M059J (cell line): ENCODE measurements at places on chromosomes 2 and 18.
A peak's percentile ranks its signal among the peaks of the same experiment; 100 is the strongest.

DNA sequence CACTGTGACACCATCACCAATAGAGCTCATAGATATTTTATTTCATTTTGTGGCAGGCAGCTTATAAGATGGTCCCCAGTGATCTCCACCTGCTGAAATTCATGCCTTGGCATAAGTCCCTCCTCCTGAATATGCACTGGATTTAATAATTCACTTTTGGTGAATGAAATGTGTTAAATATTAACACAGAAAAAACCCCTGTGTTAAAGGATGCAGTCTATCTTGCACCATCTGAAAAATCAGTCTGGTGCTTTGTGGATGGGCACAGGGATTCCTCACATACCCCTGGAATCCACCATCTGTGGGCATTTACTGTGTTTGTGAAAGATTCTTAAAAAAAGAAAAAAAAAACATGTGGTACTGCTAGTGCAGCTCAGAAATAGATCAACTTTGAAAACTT, 26.1 kb upstream of the WIPF1 start:
- DNase-seq, result no peak

DNA sequence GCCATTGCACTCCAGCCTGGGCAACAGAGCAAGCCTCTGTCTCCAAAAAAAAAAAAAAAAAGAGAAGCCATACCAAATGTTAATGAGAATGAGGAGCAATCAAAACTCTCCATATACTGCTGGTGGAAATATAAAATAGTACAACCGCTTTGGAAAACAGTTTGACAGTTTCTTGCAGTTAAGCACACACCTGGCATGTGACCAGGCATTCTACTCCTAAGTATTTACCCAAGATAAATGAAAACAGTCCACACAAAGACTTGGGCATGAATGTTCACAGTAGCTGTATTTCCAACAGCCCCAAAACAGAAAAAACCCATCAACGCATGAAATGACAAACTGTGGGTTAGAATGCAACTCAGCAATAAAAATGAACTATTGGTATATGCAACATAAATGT, 76.0 kb upstream of the ST8SIA5 start:
- peak; percentile 14 for DNase-seq

DNA sequence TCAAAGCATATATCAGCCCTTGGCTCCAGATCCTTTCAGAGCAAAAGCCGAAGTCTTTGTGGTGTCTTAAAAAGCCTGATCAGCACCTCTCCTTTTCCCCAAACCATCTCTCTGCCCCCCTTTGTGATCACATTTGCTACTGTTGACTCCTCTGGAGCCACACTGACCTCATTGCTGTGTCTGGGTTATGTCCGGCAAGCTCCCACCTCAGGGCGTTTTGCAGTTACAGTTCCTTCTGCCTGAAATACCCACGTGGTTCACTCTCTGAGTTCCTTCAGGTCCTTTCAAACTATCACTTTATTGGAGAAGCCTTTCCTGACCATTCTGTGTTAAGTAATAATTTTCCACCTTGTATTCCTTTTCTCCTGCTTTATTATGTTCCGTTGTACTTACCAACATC, 11.8 kb downstream of the C2orf69 start:
- DNase-seq, result peak; percentile 67

- DNase-seq, result no peak
These were observed 347.1 kb downstream of the TXNL1 start for GRCh38 chr18:56291294-56291693.

DNA sequence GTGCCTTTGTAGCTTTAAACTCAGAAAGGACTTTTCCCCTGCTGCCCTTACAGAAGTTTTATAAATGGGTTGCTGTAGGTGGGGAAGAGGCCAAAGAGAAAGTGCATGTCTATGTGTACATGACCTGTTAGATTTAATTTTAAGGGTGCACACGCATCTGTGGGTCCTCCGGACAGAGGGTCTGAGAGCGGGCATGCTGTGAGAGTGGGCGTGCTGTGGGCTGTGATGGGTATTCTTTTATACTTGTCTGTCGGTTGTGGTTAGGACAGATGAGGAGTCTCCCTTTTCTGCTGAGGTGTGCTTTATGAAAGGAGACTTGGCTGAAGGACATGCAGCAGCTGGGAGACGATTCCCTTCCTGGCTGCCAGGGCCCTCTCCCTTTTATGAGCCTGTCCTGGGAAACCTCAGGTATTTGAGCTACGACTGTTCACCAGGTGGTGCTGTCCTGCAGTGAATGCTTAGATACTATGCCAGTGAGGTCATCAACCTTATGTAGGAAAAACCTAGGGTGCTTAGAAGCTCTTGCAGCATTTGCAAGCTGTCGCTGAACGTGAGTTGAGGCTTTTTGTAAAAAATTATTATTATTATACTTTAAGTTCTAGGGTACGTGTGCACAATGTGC, 67.5 kb downstream of the TANC1 start:
- DNase-seq, result peak; percentile 78

DNA sequence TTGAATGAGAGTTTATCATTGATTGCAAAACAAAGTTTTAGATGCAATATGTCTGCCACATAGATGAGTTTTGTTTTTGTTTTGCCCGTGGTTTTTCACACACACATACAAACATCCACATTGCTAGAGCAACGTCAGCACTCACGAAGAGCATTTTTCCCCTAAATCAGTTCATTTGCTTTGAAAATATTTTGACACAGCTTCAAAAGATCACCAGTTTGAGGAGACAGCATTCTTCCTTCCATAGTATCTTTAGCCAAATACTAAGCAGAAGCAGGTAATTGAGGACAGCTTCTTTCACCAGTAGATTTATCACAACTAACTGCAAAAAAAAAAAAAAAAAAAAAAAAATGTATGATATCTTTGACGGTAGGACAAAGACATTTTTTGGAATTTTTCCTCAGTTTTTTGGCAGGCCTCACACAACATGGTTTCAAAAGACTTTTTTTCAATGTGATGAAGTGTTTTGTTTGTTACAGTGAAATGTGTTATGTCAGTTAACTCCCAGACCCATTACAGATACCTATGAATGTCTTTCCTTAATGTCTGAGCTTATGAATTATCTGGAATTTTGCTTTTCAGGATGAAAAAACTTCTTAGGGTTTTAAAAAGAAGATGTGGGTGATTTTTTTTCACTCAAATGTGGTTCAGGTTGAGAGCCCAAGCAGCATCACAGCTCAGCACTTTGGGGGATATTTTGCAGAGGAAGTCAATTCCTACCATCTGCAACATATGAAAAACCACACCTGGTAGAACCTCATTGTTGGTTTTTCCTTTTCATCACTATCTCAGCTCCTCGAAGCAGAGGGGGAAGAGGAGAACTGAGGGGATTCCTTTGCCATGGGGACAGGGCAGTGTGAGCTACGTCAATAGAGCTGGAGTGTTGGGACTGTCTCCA, 31.6 kb downstream of the AOX1 start:
- DNase-seq, result no peak

DNA sequence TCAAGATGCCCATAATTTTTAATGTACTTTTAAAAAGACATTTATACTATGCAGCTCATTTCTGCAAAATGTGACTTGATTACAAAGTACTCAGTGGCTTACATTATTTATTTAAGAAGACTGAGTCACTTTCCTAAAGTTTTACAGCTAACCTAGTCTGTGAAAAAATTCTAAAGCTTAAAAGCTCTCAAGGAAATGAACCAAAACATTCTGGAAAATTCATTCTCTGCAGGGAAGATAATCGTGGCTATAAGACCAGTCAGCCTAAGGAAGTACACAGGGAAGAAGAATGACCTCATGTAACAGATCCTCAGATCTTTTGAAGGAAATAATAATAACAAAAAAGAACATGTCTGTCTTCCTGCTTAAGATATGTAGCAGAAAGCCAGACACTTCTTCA, 232.1 kb upstream of the STK17B start:
- peak; percentile 60 for DNase-seq

GRCh38 chr2:10761591-10761990, 40.2 kb downstream of the ATP6V1C2 start:
- DNase-seq, result no peak

DNA sequence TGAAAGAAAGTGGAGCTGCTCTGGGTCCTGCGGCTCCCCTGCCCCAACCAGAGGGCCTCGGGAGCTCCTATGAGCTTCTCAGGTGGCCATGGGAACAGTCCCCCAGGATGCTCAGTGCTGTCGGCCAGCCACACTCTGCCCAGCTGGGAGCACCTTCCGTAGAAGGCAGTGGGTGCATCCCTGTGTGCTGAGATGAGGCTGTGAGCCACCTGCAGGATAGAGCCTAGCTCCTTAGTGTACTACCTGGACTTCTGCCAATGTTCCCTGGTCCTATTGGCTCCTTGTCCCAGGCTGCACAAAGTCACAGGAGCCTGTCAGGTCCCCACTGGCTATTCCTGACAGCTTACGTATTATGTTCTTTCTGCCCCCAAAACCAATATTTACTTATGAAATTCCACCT, 16.1 kb downstream of the PRELID3A start:
- DNase-seq, result no peak

GRCh38 chr2:164903204-164903603, 52.1 kb downstream of the SLC38A11 start:
- DNase-seq, result peak; percentile 62

DNA sequence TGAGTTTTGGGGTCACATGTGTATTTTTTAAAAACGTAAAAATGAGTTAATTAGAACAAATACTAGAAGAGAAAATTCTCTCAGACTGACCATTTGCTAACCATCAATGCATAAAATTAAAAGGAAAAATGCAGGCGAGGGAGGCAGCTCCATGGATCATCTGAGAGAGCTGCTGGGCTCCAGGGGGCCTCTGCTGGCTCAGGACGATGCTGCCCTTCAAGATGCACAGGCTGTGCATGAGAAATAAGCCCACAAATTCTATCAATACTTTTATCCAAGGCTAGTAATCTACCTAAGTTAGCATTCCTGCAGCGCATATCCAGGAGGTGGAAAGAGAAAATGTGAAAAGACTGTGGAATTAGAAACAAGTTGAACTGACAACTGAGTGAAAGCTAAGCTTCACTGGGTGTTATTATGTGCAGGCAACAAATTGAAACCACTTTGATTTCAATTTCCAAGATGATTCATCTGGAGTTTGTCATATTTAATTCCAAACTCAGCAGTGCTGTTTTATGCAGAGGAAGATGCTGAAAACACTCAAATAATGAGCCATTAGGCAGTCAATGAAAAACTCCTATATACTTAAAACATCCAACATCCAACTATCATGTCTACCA, 261.1 kb downstream of the NBAS start:
- no peak for DNase-seq

DNA sequence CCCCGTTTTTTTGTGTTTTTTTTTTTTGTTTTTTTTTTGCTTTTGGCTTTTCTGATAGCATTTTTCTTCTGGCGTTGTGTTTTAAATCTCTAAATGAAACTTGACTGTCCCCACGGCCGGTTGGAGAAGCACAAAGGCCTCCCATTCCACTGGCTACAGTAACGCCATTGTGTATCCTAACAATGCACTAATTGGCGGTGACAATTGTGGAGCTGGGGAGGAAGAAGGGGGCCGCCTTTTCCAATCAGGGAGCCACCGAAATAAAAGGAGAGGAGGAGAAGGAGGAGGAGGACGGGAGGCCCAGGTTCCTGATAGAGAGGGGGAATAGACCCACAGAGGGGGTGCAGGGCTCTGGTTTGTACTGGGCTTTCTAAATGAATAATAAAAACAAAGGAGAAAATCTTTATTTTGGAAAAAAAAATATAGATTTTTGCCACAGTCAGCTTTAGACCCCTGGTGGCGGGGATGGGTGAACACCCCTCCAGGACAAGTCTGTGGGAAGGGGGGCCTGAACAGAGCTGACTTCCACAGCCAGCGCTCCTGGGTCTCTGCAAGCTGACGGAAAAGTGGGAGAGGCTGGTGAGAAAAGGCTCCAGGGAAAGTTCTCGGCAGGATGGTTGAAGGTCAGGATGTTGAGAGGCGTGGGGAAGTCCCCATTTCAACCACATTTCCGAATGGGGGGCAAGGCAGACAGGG, 43.7 kb upstream of the FZD5 start:
- DNase-seq, result no peak

DNA sequence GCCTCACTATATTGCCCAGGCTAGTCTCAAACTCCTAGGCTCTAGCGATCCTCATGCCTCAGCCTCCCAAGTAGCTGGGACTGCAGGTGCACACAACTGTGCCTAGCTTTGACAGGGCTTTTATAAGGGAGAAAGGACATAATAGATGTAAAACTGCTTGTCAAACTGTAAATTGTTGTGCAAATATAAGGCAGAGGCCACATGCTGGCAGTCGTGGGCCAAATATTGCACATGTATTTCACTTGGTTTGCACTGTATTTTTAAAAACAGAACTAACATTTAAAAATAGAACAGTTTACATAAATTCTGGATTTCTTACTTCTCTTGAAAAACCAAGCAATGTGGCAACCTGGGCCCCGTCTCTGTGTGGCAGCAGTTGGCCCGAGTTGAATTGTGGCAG, 31.2 kb upstream of the MYO3B start:
- DNase-seq, result no peak

DNA sequence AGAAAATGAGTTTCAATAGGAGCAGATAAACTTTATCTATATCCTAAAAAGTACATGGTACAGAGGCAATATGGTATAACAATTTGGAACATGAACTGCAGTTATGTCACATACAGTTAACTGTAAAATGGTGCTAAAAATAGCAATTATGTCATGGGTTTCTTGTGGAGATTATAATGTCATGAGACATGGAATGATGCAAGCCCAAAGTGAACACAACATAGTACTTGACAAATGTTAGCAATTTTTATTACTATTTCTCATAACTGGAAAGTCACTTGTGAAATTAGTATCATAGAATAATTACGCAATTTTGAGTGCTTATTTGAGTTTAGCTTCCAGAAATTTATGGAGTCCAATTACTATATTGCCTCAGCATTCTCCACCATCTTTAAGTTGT, 1263.4 kb downstream of the DSC3 start:
- no peak for DNase-seq

- no peak for DNase-seq
These were observed 9.1 kb downstream of the CNNM4 start for GRCh38 chr2:96769814-96770213.

DNA sequence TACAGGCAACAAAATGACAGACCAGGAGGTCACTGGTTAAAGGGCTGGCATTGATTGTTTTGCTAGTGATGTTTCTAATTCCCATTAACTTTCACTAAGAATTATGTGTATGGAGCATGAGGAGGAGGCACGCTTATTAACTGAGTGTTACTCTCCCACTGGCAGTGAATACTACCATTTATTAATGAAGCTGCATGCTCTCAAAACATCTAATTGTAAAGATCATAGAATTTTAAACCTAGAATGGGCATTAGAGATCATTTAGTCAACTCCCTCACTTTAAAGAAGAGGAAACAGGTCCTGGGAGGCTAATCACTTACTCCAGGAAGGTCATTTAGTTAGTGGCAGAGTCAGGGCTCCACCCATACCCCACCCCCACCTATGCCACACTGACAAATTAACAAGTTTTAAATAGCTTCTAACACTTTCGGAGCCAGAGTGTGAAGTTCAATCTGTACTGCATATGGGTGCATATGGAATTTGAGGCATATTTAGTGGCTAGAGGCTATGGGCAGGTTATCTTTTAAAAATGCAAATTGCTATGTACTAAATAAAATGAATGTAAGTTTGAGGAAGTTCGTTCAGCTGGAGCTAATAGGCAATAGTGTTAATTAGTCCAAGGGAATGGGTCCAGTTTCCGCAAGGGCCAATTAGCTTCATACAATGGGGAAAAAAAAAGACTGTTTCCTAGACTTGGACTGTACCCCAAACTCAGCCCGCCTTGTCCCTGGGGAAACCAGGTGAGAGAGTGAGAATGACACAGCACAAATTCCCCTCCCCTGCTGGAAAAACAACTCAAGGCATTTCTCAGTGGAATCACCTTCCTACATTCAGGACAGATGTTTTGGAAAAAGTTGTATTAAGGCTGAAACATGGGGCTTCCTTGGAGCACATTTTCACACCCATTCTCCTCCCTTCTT, 178.8 kb downstream of the ICOS start:
- DNase-seq, result no peak
